GM13976 (cell line): ENCODE measurements at places on chromosomes 1 and 21.

DNA sequence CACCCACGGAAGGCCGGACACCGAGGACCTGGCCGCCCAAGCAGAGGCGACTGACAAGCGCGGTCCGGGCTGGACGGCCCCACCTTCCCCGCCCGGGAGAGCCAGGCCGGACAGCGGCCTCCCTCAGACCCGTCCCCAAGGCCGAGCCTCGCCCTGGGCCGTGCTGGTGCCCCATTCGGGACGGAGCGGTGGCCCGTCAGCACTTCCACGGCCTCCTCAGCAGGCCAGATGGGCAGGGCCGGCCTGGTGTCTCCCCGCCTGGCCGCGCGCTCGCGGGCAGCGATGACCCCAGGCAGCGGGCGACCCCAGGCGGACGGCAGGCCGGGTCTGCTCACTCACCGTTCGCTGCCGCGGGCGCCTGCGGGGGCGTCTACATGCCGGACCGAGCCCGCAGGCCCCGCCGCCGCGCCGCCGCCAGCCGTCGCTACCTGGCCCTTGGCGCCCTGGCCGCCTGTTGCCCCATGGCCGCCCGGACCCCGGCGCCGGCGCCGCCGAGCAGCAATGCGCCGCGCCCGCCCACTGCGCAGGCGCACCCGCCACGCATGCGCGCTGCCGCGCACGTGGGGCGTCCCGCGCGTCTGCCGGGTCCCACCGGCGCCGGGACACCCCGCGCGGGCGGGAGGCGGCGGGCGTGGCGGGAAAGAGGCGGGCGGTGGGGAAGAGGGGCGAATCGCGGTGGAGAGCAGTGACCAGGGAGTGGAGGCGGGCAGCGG, at the start of gene NADK:
NADK (minus strand) TSS at position 521 of the 713 bp plus-strand sequence. CDS start 13,064 bp downstream, outside the sequence.
- DNase-seq: peak; percentile 91

DNA sequence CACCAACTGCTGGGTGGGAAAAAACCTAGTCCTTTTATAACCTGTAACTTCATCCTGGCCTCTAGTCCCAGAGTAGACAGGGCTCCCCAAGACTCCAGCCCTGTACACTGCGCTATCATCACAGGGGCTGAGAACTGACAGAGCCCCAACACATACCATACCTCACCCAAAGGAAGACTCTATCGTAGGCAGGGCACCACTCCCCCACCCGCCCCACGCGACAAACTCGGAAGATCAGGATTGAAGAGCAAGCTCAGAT, 15.8 kb downstream of the INPP5B start:
- no peak for DNase-seq

GRCh38 chr21:15730484-15731242, 881 bp downstream of the USP25 start:
- no peak for DNase-seq

- DNase-seq: no peak
These were observed 595 bp upstream of the DDR2 start for GRCh38 chr1:162631546-162632191.

- DNase-seq: no peak
These were observed 21.4 kb downstream of the SLC16A1 start for GRCh38 chr1:112934577-112934976.

- DNase-seq: no peak
These were observed 24.0 kb upstream of the ABL2 start for GRCh38 chr1:179253286-179253972.

DNA sequence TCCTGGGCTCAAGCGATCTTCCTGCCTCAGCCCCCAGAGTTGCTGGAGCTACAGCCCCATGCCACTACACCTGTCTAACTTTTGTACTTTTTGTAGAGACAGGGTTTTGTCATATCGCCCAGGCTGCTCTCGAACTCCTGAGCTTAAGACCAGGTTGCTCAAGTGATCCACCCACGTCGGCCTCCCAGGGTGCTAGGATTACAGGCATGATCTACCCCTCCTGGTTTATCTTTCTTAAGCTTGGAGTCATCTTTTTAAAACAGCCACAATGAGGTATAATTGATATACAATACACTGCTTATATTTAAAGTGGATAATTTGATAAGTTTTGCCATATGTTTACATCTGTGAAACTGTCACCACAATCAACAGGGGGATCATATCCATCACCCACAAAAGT, 25.4 kb upstream of the WDR26 start:
- DNase-seq: no peak

- DNase-seq: no peak
These were observed 33.6 kb upstream of the PLPPR4 start for GRCh38 chr1:99230695-99231094.

- no peak for DNase-seq
These were observed 5.6 kb upstream of the OR6K2 start for GRCh38 chr1:158706096-158706495.

- DNase-seq: no peak
These were observed 2.0 kb upstream of the GJA5 start for GRCh38 chr1:147762233-147763024.

GRCh38 chr1:109282952-109283747, at the start of gene PSRC1:
TSS of gene PSRC1 (minus strand) at chr1:109283145.
- DNase-seq: peak; percentile 98

- peak; percentile 50 for DNase-seq
These were observed 37.9 kb downstream of the FABP3 start for GRCh38 chr1:31335007-31335406.

DNA sequence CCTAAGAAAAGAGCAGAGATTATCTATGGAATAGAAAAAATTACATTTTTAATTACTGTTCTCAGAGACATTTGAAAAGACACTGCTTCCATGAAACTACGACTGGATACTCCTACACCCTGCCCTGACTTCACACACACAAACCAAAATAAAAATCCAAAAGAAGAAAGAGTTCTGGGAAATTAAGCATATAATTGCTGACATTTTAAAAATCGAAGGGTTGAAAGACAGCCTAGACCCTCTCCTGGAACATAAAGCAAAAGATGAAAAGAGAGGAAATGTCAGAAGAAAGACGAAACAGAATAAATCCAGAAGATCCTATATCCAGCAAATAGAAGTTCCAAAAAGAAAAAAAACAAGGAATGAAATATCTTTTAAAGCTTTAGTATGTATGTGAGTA, 32.8 kb upstream of the EEIG2 start:
- DNase-seq: no peak

GRCh38 chr1:30120245-30121000, 603.0 kb downstream of the MATN1 start:
- DNase-seq: no peak

DNA sequence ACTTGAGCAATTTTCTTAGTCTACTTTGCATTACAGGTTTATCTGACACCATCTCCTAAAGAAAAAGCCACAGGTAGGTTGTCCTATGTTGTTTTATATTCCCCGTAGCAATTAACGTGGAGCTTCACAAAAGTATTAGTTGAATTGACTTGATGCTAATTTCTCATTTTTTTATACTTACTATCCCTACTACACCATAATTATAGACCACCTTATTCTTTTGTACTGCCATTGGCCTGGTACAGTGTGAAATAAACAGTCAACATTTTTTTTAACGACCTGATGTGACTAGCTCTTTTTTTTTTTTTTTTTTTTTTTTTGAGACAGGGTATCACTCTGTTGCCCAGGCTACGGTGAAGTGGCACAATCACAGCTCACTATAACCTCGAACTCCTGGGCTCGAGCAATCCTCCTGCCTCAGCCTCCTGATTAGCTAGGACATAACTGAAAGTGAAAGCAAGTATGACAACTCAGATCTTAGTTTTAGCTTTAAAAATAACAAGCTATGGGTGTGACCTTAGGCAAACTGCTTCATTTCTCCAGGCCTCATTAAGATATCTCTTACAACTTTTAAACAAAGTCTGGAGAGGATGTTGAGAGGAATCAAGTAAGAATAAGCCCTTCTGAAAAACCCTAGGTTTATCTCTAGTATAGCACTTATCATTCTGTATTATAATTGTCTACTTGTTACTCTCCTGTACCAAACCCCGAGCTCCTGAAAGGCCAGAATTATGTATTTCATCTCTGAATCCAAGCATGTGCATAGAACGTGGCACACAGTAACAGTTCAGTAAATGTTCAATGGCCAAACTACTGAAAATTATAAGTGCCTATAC, 49.5 kb downstream of the LUZP1 start:
- no peak for DNase-seq

DNA sequence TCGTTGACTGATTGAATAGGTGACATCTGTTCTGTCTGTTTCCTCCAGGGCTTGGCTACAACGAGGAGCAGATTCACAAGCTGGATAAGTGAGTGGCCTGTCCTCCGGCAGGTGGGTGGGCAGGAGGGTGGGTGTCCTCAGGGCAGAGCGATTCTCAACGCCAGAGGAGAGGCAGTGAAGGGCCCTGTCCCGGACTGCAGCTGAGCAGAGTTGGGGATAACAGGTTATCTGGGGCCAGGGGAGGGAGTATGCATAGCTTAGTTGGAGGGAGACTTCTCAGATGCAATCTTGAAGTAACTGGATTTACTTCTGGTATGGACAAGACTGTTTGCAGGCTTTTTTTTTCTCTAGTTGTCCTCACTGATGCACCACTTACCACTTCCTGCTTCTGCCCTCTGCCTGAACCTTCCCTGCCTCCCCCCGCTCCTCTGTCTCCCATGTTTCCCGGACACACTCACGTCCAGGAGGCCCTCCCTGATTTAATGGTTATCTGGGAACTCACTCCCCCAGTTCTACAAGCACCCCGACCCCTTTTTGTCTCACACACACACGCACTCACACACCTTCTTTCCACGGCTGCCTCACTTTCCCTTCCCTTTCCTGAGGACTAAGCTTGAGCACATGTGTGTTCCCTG, 16.4 kb upstream of the RASSF5 start:
- DNase-seq: no peak

DNA sequence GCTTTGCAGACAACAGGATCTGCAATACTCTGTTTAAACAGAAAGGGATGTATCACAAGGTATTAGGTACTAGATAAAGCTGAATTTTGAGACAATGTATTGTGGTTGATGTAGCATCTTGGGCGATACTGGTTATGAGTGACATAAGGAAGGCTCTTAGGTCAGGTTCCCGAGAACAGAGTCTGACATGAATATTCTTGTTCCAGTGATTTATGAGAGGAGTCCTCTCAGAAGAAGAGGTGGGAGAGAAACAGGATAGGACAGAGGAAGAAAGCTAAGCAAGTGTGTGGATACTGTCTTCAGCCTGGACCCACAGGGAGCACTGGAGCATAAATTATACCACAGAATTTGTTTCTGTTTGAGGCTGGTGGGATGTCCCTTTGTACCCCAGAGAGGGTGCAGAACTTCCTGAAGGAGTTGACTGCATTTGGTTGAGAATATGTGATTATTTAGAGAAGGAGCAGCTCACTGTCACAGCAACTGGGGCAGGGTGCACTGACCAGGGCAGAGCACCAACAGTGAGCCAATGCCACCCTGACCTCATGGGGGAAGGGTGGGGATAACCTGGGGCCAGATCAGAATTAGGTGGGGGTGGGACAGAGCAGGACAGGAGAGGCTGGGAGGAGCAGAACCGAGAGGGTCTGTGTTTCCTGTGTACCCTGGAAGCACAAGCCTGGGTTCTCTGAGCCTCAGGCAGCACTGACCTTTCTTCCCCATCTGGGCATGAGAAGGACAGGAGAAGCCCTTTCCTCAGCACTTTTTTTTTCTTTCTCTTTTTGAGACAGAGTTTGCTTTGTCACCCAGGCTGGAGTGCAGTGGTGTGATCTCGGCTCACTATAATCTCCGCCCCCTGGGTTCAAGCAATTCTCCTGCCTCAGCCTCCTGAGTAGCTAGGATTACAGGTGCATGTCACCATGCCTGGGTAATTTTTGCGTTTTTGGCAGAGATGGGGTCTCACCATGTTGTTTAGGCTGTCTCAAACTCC, 36.3 kb upstream of the SLC6A9 start:
- peak; percentile 26 for DNase-seq

GRCh38 chr1:247415423-247416361, at the start of gene NLRP3:
TSS of gene NLRP3 (plus strand) at chr1:247416173. CDS start at chr1:247418801, 2,628 bp downstream.
- DNase-seq: no peak

DNA sequence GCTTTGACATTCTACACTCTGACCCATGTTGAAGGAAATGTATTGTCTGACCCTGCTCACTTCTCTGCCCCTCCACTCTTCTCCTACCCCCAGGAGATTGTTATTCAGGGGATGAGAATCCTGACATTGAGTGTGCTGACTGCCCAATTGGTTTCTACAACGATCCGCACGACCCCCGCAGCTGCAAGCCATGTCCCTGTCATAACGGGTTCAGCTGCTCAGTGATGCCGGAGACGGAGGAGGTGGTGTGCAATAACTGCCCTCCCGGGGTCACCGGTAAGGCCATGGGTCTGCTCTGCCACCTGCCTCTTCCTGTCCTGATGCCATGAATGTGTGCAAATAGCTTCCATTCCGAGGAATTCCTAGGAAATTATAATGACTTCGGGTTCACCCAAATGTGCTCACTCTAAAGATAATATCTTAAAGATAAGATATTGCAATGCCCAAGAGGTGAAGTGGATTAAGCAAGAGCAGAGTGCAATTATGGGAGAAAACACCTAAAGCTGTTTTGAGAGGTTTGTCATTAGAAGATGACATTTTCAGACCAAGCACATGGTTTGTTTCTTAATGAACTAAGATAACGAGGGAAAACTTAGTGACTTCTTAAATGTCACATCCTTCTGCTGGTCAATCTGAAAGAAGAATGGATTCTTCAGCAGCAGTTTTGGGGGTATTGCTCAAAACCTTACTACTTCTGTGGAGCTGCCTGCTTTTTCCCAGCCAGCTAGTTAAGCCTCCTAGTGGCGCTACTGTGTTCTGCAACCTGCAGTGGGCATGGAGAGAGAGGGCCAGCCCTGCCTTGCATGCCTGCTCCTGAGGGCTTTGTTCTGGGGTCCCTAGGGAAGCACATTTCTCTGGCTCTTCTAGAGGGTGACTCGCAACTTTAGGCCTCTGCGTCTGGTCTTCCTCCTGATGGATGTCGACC, 41.6 kb downstream of the LAMC2 start:
- DNase-seq: peak; percentile 71

DNA sequence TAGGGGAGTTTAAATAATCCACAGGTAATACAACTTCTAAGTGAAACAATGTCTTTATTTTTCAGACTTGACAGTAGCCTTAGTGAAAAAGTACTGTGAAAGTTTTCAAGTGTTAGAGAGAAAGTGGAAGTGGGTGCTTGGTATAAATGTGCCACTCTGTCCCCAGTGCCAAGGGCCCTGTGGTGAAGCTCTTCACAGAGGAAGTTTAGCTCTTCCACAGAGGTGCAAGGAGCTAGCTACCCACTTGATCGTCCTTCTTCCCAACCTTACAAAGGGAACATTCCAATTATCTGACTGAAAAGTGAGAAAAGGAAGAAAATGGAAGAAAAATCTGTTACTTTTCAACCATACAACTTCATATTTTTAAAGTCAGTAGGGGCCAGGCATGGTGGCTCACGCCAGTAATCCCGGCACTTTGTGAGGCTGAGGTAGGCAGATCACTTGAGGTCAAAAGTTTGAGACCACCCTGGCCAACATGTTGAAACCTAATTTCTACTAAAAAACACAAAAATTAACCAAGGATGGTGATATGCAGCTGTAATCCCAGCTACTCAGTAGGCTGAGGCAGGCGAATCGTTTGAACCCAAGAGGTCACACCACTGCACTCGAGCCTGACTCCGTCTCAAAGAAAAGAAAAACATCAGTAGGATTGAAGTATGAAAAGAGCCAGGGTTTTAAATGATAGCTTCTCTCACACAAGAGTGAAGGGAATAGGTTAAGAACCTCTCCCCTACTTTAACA, 41.0 kb upstream of the PTPRC start:
- no peak for DNase-seq

- no peak for DNase-seq
These were observed 351.1 kb downstream of the CAMTA1 start for GRCh38 chr1:7136166-7136953.

GRCh38 chr1:178630417-178630816, 94.6 kb upstream of the RALGPS2 start:
- no peak for DNase-seq
